Stimulated activated CD8-positive, alpha-beta memory T cell treated with anti-CD3 and anti-CD28 coated beads, Interleukin-4, amount 100 ng/mL, for 48 hours (primary cell): ENCODE measurements at places on chromosomes 16 and 17.
A peak's percentile ranks its signal among the peaks of the same experiment; 100 is the strongest.

DNA sequence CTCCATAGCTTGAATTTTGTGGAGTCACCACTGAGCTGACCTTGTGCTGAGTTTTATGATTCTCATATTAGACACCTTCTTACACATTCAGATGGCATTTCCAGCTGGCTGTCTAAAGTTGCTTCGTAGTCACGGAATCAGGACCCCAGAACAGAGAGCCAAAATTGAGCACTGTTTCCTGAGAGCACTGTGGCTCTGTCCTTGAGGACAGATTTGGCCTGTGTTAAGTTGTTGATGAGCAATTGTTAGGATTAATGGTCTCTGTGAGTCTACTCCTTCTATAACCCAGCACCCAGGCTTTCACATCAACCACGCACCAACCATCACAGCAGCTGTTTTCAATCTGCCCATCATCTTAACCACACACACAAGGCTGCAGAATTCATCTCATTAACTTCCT lies 277.5 kb upstream of the HSBP1 start:
- no peak for DNase-seq

DNA sequence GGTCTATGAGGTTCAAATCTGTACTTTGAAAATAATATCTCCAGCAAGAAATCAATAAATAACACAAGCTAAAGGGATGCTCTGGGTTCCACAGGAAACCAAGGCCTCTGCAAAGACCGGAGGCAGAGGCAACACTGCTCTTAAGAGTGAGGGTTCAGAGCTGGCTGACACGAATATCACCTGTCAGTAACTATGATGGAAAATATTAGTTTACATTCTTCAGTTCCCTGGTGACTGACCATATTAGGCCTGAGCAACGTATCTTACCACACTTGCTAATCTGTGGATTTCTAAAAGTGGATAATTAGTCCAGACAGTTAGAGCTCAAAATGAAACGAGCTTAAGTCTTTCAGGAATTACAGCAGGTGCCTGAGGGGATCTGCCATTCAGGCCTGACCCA lies 459.3 kb downstream of the HS3ST3B1 start:
- no peak for DNase-seq

GRCh38 chr16:55487048-55487803 lies 8.2 kb downstream of the MMP2 start:
- no peak for DNase-seq

- peak; percentile 78 for DNase-seq
These were observed at the start of gene KIFC3 for GRCh38 chr16:57802341-57803133. Gene KIFC3, minus strand, starts transcription at chr16:57802491. Its CDS starts 4,248 bp downstream, at chr16:57798243.

DNA sequence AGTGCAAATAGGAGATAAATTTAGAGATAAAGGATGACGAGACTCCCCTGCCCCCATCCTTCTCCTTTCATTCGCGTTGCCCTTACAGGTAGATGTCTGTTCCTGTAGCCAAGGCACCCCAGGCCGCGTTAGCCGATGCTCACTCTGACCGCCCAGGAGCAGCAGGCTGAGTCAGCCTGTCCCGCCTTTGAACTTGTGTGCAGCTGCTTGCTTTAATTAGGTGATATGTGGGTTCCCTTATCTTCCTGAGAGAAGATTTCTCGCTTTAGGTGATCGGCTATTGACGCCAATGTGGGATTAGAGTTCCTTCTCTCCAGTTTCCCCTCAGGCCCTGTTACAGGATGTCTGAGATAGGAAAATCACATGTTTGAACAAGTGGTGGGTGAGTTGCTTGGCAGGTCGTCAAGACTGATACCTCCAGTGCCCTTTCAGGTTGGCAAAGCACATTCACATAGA lies 119.5 kb downstream of the MSI2 start:
- no peak for DNase-seq

DNA sequence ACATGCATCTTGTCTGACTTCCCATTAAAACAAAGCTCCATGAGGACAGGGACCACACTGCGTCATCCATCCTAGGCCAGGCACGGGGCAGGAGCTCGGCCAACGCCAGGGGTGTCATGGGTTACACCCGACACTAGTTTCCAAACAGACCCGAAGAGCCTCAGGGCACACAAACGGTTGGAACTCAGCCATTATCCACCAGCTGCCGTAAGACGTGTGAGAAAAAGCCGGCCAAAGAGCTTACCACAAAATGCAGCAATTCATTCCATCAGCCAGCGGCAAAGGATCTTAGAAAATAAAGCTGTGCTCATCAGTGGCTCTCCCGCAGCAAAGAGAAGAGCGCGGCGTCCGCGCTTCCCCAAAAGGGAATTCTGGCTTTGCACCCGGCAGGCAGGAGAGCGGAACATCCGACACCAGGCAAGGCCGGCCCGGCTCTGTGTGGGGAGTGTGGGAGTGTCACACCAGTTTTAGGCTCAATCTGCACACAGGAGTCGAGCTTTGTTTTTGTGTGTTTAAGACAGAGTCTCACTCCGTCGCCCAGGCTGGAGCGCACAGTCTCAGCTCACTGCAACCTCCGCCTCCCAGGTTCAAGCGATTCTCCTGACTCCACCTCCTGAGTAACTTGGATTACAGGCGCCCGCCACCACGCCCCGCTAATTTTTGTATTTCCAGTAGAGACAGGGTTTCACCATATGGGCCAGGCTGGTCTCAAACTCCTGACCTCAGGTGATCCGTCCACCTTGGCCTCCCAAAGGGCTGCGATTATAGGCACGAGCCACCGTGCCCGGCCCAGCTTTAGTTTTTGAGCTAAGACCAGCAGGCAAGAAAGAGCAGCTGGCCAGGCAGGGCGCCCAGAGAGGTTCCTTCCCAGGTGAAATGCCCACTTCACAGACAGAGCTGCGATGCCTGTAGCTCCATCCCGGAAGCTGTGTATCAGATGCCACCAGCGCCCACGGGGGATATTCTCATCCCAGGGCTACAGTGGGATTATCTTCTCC lies 1.5 kb downstream of the SLC38A8 start:
- no peak for DNase-seq

GRCh38 chr16:21263640-21264570 lies 14.2 kb downstream of the CRYM start:
- DNase-seq, result no peak

DNA sequence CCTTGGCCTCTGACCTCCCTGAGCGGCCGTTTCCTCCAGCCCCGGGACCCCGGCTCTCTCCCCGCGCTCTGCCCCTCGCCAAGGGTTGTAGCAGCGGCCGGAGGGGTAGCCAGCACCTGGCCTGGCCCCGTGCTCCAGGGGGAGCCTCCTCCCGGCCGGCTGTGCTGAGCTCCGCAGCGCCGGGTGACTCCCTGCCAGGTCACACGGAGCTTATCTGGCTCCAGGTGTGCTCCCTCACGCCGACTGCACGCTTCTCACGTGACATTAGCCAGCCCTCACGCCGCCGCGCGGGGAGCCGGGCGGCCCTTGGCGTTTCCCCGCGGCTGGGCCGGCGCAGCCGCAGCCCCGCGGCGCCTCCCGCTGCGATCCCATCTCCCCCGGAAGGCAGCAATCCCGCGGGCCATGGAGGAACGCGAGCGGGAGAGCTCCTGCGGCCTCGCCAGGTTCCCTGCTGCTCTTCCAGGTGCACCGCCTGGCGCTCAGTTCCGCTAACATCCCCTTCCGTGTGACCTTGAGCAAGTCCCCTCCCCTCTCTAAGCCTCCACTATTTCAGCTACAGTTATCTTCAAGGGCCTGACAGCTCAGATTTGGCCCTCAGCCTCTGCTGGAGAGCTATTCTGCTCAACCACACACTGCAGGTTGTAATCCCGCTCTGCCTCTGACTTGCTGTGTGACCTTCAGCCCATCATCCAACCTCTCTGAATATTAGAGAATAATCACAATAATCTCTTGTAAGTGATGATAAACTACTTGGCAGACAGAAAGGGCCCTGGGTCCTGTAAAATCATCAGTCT lies 3.4 kb downstream of the MYO18A start:
- DNase-seq, result peak; percentile 65

GRCh38 chr17:47714773-47715396 lies 18.2 kb upstream of the TBX21 start:
- DNase-seq, result no peak

GRCh38 chr16:11561454-11561805 lies 25.3 kb downstream of the LITAF start:
- no peak for DNase-seq

GRCh38 chr17:80212962-80213642 lies 7.0 kb downstream of the SGSH start:
- DNase-seq, result no peak

DNA sequence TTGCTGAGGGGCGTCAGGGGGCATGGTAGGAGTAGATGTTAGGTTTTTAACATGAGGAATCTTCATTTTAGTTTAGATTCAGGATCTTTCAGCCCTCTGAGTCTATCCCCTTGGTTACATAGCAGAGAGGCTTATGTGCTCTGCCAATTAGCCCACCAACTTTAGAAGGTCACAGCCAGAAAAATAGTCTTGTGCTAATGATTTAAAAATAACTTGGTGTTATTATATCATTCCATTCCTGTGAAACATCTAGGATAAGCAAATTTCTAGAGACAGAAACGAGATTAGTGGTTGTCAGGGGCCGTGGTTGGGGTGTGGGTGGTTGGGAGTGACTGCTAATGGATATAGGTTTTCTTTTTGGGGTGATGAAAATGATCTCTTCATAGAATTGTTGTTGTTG lies 183.7 kb downstream of the SNX29 start:
- DNase-seq, result no peak

GRCh38 chr16:22983614-22984013 lies 165.6 kb downstream of the USP31 start:
- no peak for DNase-seq

GRCh38 chr17:35586569-35587073 lies 501 bp upstream of the AP2B1 start:
- peak; percentile 33 for DNase-seq

DNA sequence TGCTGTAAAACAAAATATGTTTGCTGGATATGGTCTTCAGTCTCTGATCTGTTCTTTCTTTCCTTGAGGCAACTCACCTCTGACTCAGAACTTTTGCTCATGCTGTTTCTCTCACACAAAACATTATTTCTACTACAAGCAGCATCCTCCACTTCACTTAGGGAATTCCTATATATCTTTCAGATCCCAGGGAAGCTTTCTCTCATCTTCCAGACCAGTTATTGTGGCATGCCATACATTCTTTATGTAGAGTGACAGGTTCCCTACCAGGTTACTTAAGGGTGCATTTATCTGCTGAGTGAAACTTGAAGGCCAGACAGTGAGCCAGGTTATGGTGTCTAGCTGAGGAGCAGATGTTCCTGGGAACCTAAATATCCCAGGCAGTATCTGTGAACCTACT lies 1226.0 kb downstream of the CDH8 start:
- no peak for DNase-seq
